NCI-H187 (cell line): ENCODE measurements at places on chromosomes 5 and 9.

- no peak for DNase-seq
These were observed 15.8 kb upstream of the NRARP start for GRCh38 chr9:137317718-137318511.

- no peak for DNase-seq
These were observed 123.8 kb upstream of the PHYKPL start for GRCh38 chr5:178356431-178356872.

DNA sequence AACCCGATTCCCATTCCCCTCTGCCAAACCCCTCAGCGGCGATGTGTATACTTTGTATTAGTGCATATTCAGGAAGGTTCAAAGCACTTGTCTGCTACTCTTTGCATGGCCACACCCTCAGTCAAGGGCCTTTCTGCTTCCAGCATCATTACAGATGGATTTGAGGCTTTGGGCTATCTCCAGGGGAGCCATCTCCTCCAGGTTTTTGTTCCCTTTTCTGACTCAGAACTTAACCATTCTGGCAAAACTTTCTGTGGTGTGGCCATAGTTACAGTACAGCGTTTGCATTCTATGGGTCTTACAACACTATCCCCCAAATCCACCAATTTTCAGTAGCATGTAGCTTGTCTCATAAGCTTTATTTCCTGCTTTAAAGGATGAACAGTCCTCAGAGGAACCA is 36.0 kb upstream of the SVEP1 start:
- no peak for DNase-seq

GRCh38 chr9:80163889-80164288 is 592.1 kb downstream of the TLE4 start:
- no peak for DNase-seq

DNA sequence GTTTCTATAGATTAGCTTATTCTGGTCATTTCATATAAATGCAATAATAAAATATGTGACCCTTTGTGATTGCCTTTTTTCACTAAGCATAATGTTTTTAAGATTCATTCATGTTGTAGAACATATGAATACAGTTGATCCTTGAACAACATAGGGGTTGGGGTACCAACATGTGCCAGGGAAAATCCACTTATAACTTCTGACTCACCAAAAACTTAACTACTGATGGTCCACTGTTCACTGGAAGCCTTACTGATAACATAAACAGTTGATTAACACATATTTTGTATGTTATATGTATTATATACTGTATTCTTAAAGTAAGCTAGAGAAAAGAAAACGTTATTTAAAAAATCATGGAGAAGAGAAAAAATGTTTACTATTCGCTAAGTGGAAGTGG is 12.1 kb downstream of the ARHGEF37 start:
- DNase-seq: no peak

- DNase-seq: no peak
These were observed 661.5 kb downstream of the TLE4 start for GRCh38 chr9:80233102-80233843.

GRCh38 chr5:912280-913091 is 19.8 kb downstream of the TRIP13 start:
- DNase-seq: no peak

DNA sequence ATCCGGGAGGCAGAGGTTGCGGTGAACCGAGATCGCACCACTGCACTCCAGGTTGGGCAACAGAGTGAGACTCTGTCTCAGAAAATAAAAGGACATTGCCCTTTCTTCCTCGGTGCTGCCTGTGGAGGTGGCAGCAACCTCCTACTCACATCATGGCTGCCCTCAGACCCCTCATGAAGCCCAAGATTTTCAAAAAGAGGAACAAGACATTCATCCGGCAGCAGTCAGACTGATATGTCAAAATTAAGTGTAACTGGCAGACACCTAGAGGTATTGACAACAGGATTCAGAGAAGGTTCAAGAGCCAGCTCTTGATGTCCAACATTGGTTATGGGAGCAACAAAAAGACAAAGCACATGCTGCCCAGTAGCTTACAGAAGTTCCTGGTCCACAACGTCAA is 12.6 kb upstream of the PAX5 start:
- DNase-seq: no peak

DNA sequence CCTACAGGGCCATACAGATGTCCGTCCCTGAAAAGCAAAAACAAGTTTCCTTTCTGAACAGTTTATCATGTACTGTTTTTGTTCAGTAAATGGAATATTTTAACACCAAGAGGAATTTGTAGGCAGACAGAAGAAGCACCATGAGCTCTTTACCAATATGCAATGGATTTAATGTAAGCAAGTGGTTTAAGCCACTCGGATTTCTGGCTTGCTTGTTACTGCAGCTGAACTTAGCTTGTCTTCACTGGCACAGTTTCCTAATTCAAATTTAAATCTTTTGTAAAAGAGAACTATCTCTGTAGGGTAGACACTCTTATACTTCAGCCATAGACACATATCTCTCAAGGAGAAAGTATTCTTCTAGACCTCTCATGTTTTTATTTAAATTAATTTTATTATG is 12.7 kb upstream of the EBF1 start:
- DNase-seq: no peak

- no peak for DNase-seq
These were observed 175.1 kb upstream of the MAP1B start for GRCh38 chr5:71932131-71932654.

- DNase-seq: peak; percentile 1
These were observed 234.6 kb downstream of the GADD45G start for GRCh38 chr9:89839449-89839848.

- DNase-seq: no peak
These were observed 705 bp downstream of the SEPTIN8 start for GRCh38 chr5:132776131-132776937.

DNA sequence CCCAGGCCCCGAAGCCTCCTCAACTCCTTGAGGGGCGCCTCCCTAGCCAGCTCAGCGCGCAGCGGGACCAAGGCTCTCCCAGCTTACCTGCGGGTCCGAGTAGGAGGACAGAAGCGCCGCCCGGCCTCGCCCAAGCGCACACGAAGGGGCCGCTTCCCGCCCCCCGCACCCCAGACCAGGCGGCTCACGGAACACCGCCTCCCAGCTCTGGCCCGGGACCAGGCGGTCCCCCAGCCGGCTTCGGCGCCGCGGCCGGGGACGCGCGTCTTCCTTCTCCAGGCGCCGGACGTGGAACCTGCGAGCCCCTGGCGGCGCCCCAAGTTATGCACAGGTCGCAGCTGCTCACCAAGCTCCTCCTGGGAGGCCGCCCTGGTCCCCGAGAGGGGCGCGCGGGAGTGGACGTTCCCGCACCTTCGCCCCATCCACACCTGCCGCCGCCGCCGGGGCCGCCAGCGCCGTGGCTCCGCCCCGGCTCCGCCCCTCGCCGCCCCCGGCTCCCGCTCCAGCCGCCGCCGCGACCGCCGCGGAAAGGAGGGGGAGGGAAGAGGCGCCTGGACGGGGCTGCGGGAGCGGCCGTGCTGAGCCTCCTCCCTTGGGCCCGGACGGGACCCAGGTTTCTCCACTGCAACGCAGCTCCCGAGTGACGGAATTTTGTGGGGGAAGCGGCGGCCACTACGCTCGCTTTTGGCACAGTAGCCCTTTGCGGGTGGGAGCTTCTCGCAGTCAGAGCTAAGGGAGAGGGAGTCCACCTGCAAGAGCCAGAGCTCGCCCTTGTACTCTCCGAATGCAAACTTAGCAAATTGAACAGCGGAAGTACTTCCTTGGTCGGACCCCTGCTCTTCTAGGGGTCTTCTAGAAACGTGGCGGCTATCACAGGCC is 77.5 kb upstream of the IFNE start:
- no peak for DNase-seq

DNA sequence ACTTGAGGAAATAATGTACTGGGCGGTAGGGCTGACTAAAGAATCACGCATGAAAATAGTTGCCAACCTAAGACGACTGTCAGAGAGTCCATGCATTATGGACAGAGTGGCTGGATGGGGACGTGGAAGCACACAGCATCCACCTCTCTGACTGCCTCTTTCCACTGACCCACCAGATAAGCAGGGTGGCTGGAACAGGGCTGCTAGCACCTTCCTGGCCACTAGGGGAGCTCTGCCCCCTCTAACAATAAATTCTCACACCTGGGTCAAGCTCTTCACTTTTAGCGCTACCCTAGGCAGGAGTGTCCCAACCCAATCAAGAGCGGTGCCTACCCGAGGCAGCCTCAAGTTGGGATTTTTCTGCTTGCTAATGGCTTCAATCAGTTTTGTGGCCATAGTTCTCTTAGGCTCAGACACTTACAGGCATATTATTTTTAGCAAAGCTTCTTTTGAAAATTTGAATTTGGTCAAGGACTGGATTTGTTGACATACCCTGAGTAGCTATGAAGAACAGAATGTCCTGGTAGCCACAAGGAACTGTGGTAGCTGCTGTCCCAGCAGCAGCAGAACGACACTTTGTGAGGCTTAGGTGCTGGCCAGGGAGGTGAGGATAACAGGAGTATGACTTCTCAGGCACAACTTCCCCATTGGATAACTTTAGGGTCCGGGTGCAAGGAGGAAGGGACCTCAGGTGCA is 6.9 kb upstream of the TPM2 start:
- DNase-seq: peak; percentile 0

- DNase-seq: no peak
These were observed 2.7 kb downstream of the MLLT3 start for GRCh38 chr9:20619487-20620200.

GRCh38 chr5:172872997-172873491 is 39.0 kb downstream of the ERGIC1 start:
- DNase-seq: no peak

GRCh38 chr5:8865266-8865665 is 680.6 kb downstream of the SEMA5A start:
- DNase-seq: no peak

- DNase-seq: no peak
These were observed 72.2 kb downstream of the SHB start for GRCh38 chr9:37996819-37997217.

DNA sequence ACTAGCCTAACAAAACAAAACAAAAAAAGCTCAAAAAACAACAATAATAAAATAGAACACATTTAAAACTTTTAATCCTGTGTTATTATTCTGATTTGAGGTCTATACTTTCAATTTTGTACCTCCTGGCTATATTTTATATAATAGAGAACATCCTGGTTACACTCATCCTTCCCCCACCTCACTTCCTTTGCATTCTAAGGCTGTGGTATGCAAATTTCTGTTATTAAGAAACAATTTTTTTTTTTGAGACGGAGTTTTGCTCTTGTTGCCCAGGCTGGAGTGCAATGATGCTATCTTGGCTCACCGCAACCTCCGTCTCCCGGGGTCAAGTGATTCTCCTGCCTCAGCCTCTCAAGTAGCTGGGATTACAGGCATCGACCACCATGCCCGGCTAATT is 3.1 kb upstream of the RPL37 start:
- DNase-seq: no peak

GRCh38 chr5:60494635-60495034 is 205.3 kb downstream of the DEPDC1B start:
- no peak for DNase-seq

GRCh38 chr5:137888466-137888862 is 793 bp upstream of the PKD2L2 start:
- no peak for DNase-seq

DNA sequence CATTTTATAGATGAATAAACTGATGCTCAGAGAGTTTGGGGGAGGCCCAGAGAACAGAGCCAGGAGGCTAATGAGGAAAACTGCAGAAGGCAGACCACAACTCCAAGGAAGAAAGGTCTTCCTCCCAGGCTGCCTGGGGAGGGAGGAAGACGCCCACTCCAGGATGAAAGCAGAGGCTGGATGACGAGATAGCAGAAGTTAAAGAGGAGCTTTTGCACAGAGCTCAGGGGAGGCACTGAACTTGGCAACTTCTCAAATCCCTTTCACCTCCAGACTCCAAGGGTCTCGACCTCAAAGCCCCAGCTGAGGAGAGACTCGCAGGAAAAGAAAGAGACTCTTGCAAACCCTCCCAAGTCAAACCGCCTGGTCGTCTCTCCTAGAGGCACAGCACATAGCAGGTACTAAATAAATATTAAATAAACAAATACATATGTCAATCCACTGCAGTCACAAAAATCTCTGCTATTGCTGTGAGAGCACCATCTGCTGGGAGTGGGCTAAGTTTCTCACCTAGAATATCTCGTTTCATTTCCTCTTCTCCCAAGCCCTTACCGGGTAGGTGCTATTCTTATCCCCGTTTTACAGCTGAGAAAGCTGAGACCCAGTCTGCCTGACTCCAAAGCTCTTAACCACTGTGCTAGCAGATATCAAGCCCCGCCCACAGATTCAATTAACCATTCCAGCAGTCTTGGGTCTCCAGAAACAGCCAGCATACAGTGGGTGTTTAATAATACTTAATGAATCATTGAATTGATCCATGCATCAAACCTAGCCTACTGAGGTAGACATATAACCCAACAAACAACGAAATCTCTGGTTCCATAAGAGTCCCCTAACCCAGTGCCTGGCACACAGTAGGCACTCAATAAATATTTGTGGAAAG is 97.8 kb upstream of the HAND1 start:
- DNase-seq: no peak

- DNase-seq: no peak
These were observed 216.1 kb downstream of the NFIB start for GRCh38 chr9:14097666-14098415.

- no peak for DNase-seq
These were observed 112.5 kb upstream of the LARP1 start for GRCh38 chr5:154642499-154643245.

DNA sequence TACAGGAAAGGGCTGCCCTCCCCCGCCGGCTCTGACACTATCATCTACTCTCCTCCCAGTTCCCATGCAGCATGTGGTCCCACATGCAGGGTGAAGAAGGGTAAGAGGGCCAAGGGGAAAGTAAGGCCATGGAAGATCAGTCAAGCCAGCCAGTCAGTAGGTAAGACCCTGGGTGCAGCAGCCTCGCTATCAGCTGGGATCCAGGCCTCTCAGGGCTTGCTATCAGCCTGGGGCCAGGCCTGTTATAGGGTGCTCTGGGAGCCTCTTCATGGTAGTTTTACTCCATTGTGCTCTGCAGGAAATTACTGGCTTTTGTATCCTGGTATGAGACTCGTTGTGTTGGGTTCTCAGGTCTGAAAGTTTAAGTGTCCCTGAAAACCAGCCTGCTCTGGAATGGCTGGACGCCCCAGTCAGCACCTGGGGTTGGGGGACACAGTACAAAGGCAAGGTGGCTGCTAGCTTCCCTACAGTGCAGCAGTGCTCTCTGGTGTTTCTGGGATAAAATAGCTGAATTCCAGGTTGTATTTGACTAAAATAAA is 21.4 kb downstream of the SLC22A4 start:
- no peak for DNase-seq

DNA sequence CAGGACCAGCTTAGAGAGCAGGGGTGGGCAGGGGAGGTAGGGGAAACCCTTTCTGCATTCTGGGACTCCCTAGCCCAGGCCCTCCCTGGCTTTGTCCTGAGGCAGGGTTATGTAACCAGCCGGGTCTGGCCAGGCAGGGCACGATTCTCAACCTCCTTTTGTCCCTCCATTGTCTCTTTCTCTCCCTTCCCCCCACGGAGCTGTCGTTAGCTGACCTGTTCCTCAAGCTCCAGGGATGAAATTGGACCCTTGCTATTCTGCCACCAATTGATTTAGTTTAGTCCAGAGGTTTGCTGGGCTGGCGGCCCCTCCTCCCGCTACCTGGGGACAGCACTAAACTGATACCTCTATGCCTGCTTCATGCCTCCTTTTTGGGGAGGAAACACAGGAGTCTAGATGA is 9.4 kb upstream of the NDST1 start:
- DNase-seq: no peak
